A673 (cell line): ENCODE measurements at places on chromosomes 12 and 14. TPM values are rescaled to one million over a fixed set of nuclear protein-coding genes. Genes with fewer than 3 reads are reported as not detected.

GRCh38 chr14:49966304-49966809 lies 73.5 kb downstream of the ARF6 start:
- no peaks in the 10 kb centered on the region for H3K36me3 ChIP-seq
- DNase-seq: no peak
- no peak overlapping the region for H3K27ac ChIP-seq
- H3K4me1 ChIP-seq: peaks cover 11% of the 10 kb centered on the region

GRCh38 chr14:102838501-102838900 lies 61.3 kb downstream of the TRAF3 start:
- H3K4me3 ChIP-seq: no peak overlapping the region
- no peaks in the 10 kb centered on the region for H3K27me3 ChIP-seq
- no peaks in the 10 kb centered on the region for H3K4me1 ChIP-seq
- H3K27ac ChIP-seq: no peak overlapping the region

MAX gene
- 75.1 and 81.2 TPM in 2 replicates for total RNA-seq

PHETA1 gene
- 5.7 and 6.6 TPM in 2 replicates for total RNA-seq

GRCh38 chr12:48965298-48965838 lies 6.2 kb downstream of the WNT10B start:
- peaks cover 10% of the 10 kb centered on the region for H3K27me3 ChIP-seq
- peaks cover 5% of the 10 kb centered on the region for H3K4me1 ChIP-seq
- DNase-seq: no peak
- no peak overlapping the region for H3K4me3 ChIP-seq

NR1H4 gene
- not detected in 2 replicates for total RNA-seq

DNA sequence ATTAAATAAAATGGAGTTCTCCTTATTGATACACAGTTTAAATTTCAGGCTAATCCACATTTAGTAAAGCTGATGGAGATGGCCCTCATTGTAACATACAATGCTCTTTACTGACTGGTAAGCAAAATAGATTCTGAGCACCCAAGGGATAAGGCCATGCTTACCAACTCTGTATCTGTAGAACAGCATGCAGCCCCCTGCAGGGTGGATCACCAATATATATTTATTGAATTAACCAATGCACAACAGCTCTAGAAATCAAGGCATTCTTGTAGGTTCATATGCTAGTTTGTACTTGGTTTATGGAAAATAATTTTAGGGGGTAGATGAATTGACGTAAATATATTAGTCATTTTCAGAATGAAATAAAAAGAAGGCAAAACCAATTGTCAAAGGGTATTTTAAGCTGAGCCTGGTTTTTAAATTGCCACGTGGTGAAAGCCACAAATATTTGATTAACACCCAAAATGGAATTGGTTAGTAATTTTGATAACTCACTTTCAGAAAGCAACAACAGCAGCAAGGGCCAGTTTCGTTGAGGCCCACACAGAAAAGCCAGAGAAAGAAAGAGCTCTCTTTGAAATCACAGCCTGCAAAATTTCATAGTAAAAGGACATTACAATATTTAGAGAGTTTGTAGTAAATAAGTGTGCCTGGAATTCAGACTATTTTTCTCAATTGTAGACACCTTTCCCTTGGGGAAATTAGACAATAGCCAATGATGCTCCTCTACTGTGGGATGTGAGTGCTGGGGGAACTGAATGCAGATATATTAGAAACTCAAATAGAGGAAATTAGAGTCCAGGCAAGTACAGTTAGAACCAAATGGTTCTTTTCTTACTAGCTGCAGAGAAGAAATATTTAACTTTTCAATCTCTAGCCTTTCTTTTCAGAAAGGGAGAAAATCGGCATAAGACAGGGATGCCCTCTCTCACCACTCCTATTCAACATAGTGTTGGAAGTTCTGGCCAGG lies 216.2 kb upstream of the ABCD2 start:
- no peak overlapping the region for H3K4me3 ChIP-seq
- no peaks in the 10 kb centered on the region for H3K36me3 ChIP-seq
- no peak for DNase-seq

- no peak for DNase-seq
- H3K4me3 ChIP-seq: no peak overlapping the region
- H3K36me3 ChIP-seq: no peaks in the 10 kb centered on the region
- no peak overlapping the region for H3K27ac ChIP-seq
- H3K4me1 ChIP-seq: peaks cover 13% of the 10 kb centered on the region
Observed at GRCh38 chr12:46938071-46938678, 112.4 kb upstream of the SLC38A4 start.

GRCh38 chr12:109710747-109711595 lies 2.7 kb upstream of the FAM222A start:
- peaks cover 9% of the 10 kb centered on the region for H3K4me1 ChIP-seq
- no peak for DNase-seq
- no peak overlapping the region for H3K27ac ChIP-seq

DNA sequence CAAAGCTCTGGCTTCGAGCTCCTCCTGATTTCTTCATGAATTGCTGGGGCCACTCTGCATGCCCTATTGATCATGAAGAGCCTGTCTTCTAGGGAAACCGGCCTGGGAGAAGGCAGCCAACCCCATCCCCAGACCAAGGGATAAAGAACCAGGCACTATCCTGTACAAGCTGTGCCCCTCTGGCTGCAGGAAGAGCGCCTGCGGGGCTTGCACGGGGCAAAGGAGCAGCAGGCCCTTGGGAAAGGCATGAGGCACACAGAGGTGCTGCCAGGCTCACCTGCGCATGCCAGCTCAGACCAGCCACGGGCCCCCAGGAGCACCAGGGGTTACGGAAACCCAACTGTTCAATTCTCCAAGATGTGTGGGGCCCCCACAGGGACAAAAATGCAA lies 2.1 kb downstream of the ITPK1 start:
- no peak for DNase-seq
- peak overlapping the region; percentile 5 for H3K27ac ChIP-seq

- no peaks in the 10 kb centered on the region for H3K4me1 ChIP-seq
- no peaks in the 10 kb centered on the region for H3K36me3 ChIP-seq
- H3K27me3 ChIP-seq: peaks cover 8% of the 10 kb centered on the region
- no peak overlapping the region for H3K27ac ChIP-seq
Observed at GRCh38 chr12:131452444-131452860, 258.4 kb upstream of the SFSWAP start.

DNA sequence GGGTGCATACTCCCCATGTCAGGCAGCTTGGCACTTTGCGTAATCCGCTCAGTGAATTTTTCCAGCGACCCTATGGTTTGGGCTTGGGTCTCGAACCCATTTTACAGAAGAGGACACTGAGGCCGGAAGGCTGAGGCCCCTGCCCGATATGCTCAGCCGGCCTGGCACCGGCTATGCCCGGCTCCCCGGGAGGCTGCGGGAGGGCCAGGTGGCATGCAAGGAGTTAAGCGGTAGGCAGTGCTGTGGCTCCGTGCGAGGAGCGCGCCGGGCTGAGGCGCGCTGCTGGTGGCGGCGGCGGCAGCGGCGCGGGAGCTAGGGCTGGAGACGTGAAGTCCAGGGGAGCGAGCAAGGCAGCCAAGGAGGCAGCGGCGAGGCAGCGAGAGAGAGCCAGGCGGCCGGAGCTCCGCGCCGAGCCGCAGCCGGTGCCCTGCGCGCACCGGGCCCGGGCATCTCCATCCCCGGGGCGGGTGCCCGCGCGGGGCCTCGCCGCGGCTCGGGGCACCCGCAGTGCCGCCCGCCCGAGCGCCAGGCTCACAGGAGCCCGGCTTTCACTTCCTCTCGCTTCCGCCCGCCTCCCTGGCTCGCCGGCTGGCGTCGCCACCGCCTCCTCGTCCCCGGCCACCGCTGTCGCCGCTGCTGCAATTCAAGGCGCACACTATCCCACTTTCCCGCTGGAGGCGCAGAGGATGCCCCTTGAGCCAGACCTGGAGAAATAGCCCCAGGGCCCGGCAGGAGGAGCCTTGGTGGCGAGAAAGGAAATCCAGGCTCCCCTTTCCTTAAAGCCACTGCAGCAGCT lies at the start of gene WSCD2:
TSS of gene WSCD2 (plus strand) at position 272 of the 796 bp plus-strand sequence. CDS start 66,545 bp downstream, outside the sequence.
- peak within 1 kb of the TSS; percentile 36 for H3K4me3 ChIP-seq
- H3K36me3 ChIP-seq: no peaks in the 10 kb centered on the region
- peak; percentile 69 for DNase-seq

OR4K2 gene
- not detected in 2 replicates for total RNA-seq

PLCZ1 gene
- not detected in 2 replicates for total RNA-seq

DNA sequence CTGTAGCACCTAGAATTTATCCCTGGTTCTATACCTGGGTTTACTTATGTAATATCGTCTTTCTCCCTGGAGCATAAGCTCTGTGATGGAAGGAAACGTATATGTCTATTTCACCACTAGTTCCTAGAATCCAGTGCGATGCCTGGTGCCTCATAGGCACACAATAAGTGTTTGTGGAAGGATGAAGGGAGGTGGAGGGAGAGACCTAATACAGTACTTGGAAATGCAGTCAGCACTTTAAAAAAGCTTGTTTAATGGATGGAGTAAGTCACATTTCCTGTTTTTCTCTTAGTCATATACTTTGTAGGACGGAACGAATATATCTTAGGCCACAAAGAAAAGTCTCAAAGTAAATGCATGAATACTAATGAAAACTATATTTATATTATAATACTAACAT lies 186.5 kb upstream of the HMGA2 start:
- no peak overlapping the region for H3K27ac ChIP-seq
- H3K36me3 ChIP-seq: no peaks in the 10 kb centered on the region
- DNase-seq: peak; percentile 22
- H3K27me3 ChIP-seq: no peaks in the 10 kb centered on the region

DNA sequence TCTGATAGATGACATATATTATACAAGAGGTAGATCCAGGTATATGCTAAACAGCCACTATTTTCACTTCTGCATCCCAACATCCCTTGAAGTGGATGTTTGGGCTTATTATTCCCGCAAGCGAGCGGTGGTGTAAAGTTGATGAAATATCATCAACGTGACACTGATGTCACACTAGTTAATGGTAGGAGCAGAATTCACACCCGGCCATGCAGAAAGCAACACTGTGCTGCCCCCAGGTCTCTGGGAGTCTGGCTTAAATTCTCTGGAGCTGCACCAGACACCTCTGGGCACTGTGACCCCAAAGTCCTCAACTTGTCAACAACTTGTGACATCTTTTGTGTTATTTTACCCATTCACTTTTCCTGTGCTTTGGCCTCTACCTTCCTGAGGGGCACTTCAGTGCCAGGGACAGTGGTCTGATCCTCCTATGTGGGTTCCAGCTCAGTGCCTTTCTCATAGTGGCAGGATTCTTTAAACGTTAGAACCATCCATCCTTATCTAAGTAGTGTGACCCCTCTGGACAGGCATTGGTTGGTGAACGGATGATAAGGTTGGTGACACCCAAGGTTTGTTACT lies 952 bp downstream of the DRAM1 start:
- H3K27me3 ChIP-seq: no peaks in the 10 kb centered on the region
- no peaks in the 10 kb centered on the region for H3K36me3 ChIP-seq
- peak overlapping the region; percentile 75 for H3K4me3 ChIP-seq
- H3K4me1 ChIP-seq: peaks cover 18% of the 10 kb centered on the region
- no peak overlapping the region for H3K27ac ChIP-seq
- no peak for DNase-seq

APOF gene
- not detected in 2 replicates for total RNA-seq

DNA sequence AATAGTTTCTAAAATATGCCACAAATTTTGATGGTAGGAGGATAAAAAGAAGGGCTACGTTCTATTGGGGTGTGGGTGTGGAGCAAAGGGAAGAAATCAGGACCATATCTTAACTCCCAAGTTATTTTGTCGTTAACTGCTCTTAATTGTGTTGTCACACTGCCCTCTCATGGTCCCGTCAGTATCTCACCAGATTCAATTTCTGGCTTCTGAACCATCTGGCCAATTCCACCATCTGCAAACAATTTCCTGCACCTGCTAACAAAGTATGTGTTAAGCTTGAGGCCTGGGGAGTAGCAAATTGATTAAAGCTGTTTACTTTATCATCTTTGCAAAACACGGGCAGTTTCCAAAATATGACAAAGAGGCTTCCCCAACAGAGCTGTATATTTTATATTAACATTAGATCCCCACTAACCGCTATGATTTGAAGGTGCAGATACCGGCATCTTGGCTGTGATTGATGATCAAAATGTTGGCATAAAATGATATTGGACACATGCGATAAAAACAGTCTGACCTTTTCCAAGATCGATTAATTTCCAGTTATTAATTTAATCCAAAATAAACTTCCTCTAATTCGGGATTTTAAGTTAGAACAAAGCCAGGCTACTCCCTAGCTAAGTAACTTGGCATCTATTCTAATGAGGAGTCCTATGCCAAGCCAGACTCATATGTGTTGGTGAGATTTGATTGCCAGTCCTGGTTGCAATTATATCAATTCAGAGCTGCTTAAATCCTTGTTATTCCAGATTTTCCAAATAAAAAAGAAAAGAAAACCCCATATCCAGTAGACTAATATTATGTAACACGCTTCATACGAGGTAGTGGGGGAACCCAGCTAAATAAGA lies 6.9 kb upstream of the DNM1L start:
- no peaks in the 10 kb centered on the region for H3K36me3 ChIP-seq
- peaks cover 7% of the 10 kb centered on the region for H3K4me1 ChIP-seq
- DNase-seq: peak; percentile 93
- H3K4me3 ChIP-seq: no peak overlapping the region
- peak overlapping the region; percentile 51 for H3K27ac ChIP-seq

DNA sequence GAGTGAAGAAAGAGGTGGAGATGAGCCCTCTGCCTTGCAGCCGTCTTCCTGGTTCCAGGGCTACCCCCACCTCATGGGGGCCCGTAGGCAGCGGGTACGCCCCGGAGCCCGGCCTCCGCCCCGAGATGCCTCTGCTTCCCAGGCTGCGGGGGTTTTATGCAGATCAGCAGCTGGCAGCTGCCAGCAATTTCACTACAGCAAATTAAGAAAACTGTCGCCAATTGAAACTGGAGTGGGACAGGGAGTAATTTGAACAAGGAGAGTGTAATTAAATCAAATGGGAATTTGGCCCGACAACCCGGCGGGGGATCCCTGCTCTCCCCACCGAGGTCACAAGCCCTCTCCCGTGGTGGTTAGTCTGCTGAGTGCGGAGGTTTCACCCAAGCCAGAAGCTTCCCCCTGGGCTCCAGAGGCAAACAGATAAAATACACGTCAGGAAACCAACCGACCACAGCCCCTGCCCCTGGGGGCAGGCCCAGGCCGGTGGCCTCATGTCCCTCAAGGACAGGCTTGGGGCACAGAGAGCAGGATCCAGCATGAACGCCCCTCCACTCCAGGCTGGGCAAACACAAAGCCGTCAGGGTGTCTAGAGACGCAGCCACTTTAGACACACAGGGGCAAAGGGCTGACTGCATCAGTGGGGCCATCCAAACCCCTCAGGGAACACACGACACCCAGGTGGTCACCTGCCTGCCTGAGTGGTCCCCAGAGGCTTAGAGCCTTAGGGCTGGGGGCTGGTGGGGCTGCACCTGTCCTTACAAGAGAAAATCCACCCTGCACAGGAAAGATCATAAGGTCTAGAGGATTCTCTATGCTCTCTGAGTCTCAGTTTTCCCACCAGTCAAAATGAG lies 53.8 kb downstream of the TESC start:
- no peak overlapping the region for H3K27ac ChIP-seq
- H3K27me3 ChIP-seq: no peaks in the 10 kb centered on the region
- H3K4me3 ChIP-seq: no peak overlapping the region
- no peak for DNase-seq

OSGEP gene
- 59.2 and 67.8 TPM in 2 replicates for total RNA-seq

CCDC38 gene
- total RNA-seq: 0.24 and 0.26 TPM in 2 replicates

DNA sequence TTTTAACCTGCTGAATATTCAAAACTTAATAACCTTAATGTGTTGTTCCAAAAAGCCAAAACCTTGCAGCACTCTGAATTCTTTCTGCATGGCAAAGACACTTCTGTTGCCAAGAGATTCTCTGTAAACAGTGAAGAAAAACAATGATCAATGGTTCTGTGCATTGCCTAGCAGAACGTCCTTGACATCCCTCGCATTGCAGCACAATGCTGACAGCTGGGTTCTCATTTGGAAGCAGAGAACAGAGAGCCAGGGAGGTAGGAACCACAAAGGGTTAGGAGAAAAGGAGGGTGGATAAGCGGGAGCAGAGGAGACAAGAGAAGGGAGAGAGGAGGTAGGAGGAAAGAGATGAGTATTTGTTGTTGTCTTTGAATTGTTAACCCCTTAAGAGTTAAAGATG lies 501.1 kb downstream of the NAV3 start:
- no peak overlapping the region for H3K4me3 ChIP-seq
- no peak for DNase-seq
- H3K36me3 ChIP-seq: no peaks in the 10 kb centered on the region
